Activated CD4-positive, alpha-beta memory T cell treated with anti-CD3 and anti-CD28 coated beads, Interleukin-2, amount 10 ng/mL, durations not matched to agents 7 days and 5 days (primary cell): ENCODE measurements at places on chromosomes 7 and 10.

DNA sequence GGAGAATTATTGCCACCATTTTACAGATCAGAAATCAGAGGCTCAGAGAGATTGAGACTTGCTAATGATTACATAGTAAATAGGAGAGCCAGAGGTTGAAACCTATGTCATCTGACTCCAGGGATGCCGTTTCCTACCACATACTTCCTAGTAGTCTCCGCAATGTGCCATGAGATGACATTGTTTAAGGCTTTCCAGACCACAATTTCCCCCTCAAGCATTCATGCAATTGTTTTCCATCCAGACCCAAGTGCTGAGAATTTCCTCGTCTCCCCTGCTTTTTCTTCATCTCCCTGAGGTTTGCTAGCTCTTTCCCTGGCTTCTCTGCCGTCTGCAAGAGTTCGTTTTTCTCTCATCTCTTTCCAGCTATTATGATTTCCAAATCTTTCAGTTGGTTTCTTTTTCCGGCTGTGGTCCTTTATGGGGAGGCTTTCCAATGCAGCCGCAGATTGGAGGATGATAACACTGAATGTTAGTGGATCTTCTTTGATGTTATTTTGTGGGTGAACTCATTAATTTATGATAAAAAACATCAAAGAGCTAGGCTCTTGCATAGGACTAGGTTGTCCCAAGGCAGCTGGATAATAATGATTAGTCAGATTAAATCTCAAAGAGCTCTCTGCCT, 6.9 kb upstream of the GOLGA7B start:
- no peak overlapping the region for H3K4me3 ChIP-seq
- H3K36me3 ChIP-seq = no peaks in the 10 kb centered on the region
- DNase-seq = no peak
- H3K27ac ChIP-seq = no peak overlapping the region
- H3K4me1 ChIP-seq = peaks cover 16% of the 10 kb centered on the region
- H3K27me3 ChIP-seq = peaks cover 4% of the 10 kb centered on the region

GRCh38 chr10:61329854-61330253, 123.3 kb downstream of the TMEM26 start:
- no peak overlapping the region for H3K4me3 ChIP-seq
- no peaks in the 10 kb centered on the region for H3K36me3 ChIP-seq

DNA sequence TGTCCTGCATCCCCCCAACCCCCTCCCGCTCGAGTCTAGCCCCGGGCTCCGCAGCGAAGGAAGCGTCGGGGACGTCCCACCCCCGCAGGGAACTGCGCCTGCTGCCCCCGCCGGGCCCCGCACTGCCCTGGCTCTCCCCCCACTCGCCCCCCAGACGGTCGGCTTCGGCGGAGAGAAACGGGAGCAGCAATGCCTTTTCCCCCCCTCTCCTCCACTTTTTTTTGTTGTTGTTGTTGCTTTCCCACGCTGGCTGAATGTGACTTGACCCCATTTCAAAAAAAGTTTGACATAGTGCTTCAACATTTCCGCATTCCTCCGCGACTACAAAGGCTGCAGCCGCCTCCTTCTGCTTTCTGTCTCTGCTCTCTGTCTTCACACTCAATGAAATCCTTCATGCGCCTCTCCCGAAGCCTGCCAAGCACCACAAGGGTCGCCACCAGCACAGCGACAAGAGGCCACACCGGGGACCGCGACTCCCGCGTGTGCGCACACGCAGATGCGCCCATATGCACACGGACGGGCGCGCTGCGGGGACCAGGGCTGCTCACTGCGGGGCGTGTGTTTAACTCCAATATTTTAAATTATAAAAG, 1.0 kb downstream of the CDK6 start:
- H3K4me3 ChIP-seq = peak overlapping the region; percentile 89
- H3K4me1 ChIP-seq = peaks cover 29% of the 10 kb centered on the region
- peaks cover 40% of the 10 kb centered on the region for H3K36me3 ChIP-seq

DNA sequence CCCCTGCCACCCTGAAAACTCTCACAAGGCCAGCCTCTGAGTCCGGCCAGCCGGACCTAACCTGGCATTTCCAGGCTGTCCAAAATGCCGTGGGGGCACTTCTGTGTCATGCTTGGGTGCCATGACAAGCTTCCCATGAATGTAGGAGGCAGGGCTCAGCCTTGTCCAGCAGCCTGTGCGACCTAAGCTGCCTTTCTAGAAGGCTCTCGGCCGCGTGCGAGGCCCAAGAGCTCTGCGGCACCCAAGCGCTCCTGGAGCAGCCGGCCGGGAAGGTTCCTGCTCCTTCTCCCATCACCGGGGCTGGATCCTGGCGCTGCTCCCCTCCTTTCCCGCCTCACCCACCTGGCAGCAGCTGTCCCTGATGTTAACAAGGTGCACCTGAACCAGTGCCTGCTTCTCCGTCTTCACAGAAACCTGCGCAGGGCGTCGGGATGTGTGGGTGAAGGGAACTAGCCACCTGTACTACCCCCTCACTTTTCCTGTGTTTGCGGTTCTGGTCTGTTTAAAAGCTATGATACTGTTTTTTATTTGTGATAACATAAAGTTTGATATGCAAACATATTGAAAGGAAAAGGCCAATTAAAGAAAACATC, 6.1 kb downstream of the GPER1 start:
- DNase-seq = no peak
- no peak overlapping the region for H3K4me3 ChIP-seq
- no peaks in the 10 kb centered on the region for H3K36me3 ChIP-seq
- no peak overlapping the region for H3K27ac ChIP-seq
- no peaks in the 10 kb centered on the region for H3K4me1 ChIP-seq
- no peaks in the 10 kb centered on the region for H3K27me3 ChIP-seq

DNA sequence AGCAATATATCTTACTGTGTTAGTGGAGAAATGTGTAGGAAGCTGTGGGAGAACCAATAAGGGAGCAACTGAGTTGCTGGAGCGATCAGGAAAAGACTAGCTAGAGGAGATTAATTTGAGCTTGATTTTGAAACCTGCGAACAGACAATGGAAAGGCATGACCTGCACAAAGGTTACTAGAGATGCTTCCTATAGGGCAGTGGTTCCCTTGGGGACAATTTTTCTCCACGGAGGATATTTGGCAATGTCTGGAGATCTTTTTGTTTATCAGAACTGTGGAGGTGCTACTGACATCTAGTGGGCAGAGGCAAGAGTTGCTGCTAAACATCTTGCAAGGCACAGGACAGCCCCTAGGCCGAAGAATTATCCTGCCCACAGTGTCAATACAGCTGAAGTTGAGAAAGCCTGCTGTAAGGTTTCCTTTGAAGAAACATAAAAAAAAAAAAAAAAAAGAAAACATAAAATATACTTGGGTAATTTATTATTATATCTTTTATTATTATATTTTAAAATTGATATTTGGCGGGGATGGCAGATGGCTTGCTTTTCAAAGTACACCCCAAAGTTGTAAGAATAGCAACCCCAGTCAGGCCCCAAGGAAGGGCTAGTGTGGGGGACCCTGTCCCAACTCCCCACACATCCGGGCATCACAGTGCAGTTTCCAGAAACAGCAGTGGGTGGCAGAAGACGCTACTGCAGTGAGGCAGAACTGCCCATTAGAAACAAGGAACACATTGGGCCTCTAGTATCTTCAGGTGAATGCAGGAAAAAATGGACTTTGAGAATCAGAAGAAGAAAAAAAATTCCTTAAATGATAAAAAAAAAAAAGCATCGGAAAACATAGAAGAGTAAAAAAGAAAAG, 481.6 kb downstream of the SH2D4B start:
- H3K4me1 ChIP-seq = no peaks in the 10 kb centered on the region
- no peak overlapping the region for H3K4me3 ChIP-seq
- no peak overlapping the region for H3K27ac ChIP-seq
- no peak for DNase-seq

GRCh38 chr10:29991382-29991781, 68.0 kb downstream of the JCAD start:
- DNase-seq = no peak
- H3K36me3 ChIP-seq = no peaks in the 10 kb centered on the region
- H3K4me3 ChIP-seq = no peak overlapping the region
- peaks cover 21% of the 10 kb centered on the region for H3K27me3 ChIP-seq

GRCh38 chr10:62178568-62178967, 90.1 kb downstream of the RTKN2 start:
- DNase-seq = no peak
- peaks cover 61% of the 10 kb centered on the region for H3K36me3 ChIP-seq
- no peaks in the 10 kb centered on the region for H3K27me3 ChIP-seq
- peak overlapping the region; percentile 18 for H3K27ac ChIP-seq
- H3K4me1 ChIP-seq = peaks cover 72% of the 10 kb centered on the region

- no peaks in the 10 kb centered on the region for H3K36me3 ChIP-seq
- no peak overlapping the region for H3K27ac ChIP-seq
- no peaks in the 10 kb centered on the region for H3K4me1 ChIP-seq
- H3K27me3 ChIP-seq = no peaks in the 10 kb centered on the region
- no peak overlapping the region for H3K4me3 ChIP-seq
These were observed 1224.6 kb upstream of the LRRTM3 start for GRCh38 chr10:65701168-65701776.

GRCh38 chr7:77382532-77382931, 33.6 kb downstream of the GSAP start:
- H3K27me3 ChIP-seq = no peaks in the 10 kb centered on the region
- H3K4me3 ChIP-seq = no peak overlapping the region
- H3K36me3 ChIP-seq = peaks cover 3% of the 10 kb centered on the region
- H3K4me1 ChIP-seq = no peaks in the 10 kb centered on the region

DNA sequence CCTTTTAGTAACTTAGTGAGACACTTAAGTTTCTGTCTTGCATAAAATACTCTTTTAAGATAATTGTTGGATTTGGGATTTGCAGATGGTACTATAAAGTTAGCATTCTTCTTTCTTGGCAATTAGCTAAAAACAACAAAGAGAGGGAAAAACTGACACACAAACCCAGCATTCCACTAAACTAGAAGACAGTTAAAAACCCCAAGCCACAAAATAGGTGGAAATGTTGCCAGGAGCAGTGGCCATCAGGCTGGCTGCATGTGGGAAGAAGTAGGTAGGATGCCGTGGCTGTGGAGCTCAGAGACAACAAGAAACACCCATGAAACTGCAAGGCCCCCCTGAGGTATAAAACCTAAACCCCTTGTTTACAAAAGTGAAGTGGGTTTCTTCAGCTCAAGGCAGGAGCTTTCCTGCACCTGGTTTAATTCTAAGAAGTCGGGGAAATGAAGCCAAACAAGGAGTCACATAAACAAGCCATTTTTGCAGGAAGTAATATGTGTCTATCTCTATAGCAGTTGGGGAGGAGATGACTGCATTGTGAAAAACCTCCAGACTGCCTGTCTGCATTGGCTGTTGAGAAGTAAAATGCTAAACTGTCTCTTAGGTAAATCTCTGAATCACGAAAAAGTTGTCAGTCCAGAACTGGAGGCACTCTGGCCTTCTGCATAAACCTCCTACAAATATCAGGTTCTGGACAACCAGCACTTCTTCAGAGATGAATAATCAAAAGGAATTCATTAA, 9.5 kb downstream of the RAB18 start:
- H3K27ac ChIP-seq = peak overlapping the region; percentile 86
- peak; percentile 19 for DNase-seq
- H3K36me3 ChIP-seq = peaks cover 57% of the 10 kb centered on the region
- no peaks in the 10 kb centered on the region for H3K27me3 ChIP-seq
- peaks cover 42% of the 10 kb centered on the region for H3K4me1 ChIP-seq
